Gastroesophageal sphincter (tissue), 4 donors: ENCODE measurements at places on chromosomes 2 and 18. TPM values are rescaled to one million over a fixed set of nuclear protein-coding genes. Genes with fewer than 3 reads are reported as not detected.

DNA sequence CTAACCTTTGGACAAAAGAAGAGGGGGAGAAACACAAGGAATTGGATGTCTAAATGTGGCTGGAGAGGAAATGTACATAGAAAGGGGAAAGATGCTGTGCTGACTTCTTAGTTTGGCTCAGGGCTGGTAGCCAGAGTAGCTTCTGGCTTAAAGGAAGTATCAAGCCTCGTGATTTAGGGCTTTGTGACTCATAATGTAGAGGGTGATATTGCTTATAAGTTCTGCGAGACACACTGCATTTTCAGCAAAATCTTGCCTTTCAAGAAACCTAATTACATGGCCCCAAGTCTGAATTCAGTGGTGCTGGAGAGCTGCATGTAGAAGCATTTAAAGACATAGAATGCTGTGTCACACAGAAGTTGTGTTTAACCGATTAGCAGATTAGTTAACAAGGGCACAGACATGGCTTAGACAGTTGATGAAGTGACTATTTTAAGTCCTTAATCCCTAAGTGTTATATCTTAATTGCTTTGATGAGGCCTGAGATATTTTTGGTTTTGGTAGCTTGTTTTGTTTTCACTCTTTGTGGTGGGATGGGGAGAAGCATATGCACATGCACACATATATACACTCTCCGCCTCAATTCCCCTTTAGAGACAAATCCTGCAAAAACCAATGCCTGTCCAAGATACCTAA lies 66.4 kb downstream of the EPAS1 start:
- ATAC-seq, result no peak

- ATAC-seq, result no peak
Observed at GRCh38 chr2:102439065-102439695, 16.2 kb downstream of the IL18RAP start.

DNA sequence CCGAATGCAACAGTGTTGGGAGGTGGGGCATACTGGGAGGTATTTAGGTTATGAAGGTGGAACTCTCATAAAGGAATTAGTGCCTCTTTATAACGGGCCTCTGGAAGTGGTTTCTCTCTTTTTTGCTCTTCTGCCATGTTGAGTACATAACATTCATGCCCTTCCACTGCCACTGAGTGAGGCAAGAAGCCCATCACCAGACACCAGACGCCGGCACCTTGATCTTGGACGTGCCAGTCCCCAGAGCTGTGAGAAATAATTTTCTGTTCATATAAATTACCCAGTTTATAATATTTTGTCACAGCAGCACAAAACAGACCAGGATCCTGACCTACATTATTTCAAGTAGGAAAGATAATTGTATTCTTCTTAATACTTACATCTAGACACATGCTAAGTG lies 320.2 kb downstream of the NRXN1 start:
- ATAC-seq, result no peak

DNA sequence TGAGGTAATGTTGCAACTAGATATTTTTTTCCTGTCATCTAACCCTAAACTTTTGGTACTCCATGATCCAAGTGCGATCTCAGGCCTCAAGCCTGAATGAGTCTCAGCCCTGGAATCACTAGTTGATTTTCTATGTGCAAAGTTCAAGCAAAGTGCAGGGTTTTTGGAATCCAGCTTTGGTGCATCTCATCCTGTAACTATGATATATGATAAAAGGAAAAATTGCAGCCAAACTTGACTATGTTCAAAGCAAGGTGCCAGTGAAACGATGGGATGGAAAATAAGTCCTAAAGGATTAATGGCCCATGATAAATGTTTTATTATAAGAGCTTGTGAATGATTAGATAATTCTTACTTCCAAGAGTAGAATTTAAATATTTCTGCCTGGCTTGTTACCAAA lies 78.9 kb upstream of the NT5C1B start:
- no peak for ATAC-seq

DNA sequence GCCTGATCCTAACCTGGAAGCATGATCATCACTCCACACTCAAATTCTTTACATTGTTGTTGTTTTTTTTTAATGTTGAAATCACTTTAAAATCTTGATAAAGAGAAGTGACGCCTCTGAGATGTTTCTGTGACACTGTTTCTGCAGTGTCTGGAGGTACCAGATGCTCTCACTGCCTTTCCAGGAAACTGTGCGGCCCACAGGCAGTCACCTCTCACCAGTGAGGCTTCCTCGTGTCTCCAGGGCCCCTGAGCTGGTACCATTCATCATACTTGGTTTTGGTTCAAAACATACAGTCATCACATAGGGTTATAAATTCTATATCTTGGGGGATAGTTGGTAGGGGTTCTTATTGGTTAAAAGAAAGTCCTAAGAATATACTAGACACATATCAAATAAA lies 10.1 kb upstream of the ID2 start:
- ATAC-seq, result no peak

SGO2 gene
- 1.2 TPM for total RNA-seq

ARPC2 gene
- 275 TPM for total RNA-seq

EPHA4 gene
- total RNA-seq, result 21.3 TPM
